ENCODE measurements at places on chromosomes 13 and 19. TPM values are rescaled to one million over a fixed set of nuclear protein-coding genes. Genes with fewer than 3 reads are reported as not detected.

- no peak for DNase-seq
These were observed 19.2 kb downstream of the RYR1 start for GRCh38 chr19:38452430-38453366.

Gene RASL11A
- total RNA-seq, result 3.8 TPM

DNA sequence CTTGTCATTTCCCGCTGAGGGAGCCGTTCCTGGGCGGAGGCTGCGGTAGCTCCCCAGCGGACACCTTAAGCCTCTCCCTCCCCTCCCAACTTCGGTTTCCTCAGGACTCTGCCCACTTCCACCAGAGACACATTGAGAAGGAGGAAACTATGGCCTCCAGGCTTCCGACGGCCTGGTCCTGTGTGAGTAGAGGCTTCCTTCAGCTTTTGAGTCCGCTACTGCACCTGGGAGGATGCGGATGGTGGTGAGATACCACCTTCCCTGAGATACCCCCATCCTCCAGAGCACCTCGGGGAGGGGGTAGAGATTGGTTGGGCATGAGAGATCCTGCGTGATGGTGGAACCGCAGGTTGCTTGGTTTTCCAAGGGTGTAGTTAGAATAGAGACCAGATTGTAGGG is 955 bp downstream of the ZNF274 start:
- no peak for DNase-seq

- DNase-seq, result peak; percentile 79
These were observed 1.9 kb downstream of the GNG8 start for GRCh38 chr19:46634045-46634655.

Gene TPTE2
- total RNA-seq, result not detected

GRCh38 chr13:98875146-98875729 is 102.6 kb downstream of the DOCK9 start:
- no peak for DNase-seq
